ENCODE measurements at places on chromosomes 2 and 18.

GRCh38 chr2:185181901-185182300 lies 556.7 kb upstream of the FSIP2 start:
- no peak for DNase-seq

DNA sequence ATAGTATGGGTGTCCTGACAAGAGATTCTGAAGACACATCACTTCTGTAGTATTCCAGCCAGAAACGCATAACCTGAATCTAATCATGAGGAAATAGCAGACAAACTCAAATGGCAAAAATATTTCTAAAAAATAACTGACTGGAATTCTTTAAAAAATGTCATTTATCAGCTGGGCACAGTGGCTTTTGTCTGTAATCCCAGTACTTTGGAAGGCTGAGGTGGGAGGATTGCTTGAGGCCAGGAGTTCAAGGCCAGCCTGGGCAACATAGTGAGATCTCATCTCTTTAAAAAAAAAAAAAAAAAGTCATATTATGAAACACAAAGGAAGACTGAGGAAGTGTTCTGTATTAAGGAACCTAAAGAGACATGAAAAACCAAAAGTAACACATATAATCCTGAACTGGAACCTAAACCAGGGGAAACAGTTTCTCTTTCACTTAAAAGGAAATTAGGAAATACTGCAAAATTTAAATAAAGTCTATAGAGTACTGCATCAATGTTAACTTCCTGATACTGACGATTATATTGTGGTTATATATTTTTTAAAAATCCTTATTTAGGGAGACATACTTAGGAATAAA lies 29.9 kb downstream of the SESTD1 start:
- no peak for DNase-seq

GRCh38 chr2:163132850-163133249 lies 294.3 kb upstream of the KCNH7 start:
- peak; percentile 14 for DNase-seq

DNA sequence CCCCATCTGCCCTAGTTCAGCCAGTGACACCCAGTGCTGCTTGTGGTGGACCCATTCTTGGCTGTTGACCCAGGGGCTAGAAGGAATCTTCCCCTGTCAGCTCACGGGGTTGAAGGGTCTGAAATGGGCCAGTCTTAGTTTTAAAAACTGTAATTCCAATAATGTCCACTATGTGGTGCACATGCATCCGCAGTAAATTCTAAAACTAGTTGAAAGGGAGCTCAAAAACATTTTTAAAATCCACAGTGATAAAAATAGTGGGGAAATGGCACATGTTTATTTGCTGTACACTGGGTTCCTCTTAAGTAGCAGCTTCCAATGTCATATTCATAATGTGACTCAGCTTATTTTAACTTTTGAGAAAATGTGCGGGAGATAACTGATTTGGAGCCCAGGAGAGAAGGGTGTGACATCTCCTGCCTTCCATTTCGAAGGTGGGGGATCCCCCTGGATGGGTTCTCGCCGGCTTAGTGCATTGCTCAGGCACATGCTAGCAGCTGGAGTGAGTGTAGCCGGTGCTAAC lies 32.8 kb downstream of the GRHL1 start:
- peak; percentile 67 for DNase-seq

- DNase-seq: no peak
These were observed 207.5 kb downstream of the LOXHD1 start for GRCh38 chr18:46449499-46449898.

DNA sequence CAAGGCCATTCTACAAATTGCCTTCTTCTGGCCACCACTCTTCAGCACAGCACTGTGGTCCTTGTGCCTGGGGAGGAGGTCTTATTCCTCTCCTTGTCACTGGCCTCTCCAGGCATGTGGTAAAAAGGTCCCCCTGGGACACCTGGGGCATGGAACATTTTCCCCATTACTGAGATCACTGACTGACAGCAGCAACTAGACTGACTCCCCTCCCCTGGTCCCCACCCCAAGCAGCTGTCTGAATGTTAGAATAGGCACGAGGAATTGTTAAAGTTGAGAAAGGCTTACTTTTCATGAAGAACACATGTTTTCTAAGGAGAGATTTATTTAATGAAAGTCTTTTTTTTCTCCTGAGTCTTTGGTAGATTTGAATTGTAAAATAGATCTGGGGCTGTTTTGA lies 39.5 kb upstream of the RTN4 start:
- no peak for DNase-seq

DNA sequence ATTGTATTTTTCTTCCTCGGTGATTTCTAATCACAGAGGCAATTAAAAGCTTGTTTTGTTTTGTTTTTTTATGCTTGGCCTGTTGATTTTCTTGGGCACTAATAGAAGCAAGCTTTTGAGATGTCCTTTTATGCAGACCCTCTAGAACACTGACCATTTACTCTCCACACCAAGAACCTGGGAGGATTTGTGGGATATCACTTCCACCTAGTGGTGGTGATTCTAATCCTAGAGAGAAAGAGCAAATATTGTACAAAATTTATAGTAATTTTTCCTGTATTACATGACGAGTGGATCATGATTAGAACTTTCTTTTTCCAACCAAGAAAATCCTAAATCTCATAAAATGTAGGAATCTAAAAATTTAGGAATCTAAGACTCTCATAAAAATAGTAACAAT lies 23.4 kb downstream of the NEMP2 start:
- peak; percentile 56 for DNase-seq

Data from fibroblast of mammary gland (primary cell).